OCI-LY7 (cell line): ENCODE measurements at places on chromosomes 4 and X. TPM values are rescaled to one million over a fixed set of nuclear protein-coding genes. Genes with fewer than 3 reads are reported as not detected.
A peak's percentile ranks its signal among the peaks of the same experiment; 100 is the strongest.

DNA sequence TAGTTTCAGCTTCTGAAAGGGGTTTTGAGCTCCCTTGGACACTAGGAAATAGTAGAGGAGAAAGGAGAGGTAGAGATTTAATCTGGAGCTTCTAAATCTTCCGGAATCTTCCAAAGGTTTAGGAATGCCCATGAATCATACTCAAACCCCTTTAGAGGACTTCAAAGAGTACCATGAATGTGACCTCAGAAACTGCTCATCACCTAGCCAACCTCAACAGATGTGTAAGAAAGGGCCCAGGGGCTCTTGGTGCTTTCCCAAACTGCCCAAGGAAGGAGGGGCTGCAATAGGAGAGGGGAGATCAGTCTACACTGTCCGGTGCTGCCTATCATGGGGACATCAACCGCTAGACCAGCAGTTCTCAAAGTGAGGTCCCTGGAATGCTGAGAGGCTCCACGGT is 109.1 kb downstream of the RBM47 start:
- no peak for DNase-seq

- no peak for DNase-seq
Observed at GRCh38 chrX:53882331-53882730, 161.9 kb downstream of the PHF8 start.

Gene SHOX
- total RNA-seq: not detected in 2 replicates

DNA sequence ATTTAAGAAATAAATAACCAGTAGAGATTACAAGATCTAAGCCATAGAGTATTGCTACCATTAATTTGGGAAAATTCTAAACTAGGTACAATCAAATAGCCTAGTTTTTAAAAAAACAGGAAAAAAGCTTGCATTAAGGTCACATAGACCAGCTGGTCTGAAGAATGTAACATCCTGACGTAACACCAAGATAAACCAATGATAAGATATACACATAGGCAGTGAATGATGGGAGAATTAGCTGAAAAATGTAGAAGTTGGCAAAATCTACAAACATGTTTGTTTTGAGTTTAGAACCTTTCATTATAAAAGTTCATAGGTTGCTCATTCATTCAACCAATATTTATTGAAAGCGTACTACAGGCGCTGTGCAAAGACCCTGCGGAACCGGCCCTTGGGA is 120.0 kb downstream of the SH3RF1 start:
- DNase-seq: no peak

Gene ETDA
- not detected in 2 replicates for total RNA-seq

- DNase-seq: no peak
Observed at GRCh38 chr4:41939016-41939626, 3.9 kb downstream of the TMEM33 start.

Gene JAKMIP1
- total RNA-seq: 4.0 and 4.6 TPM in 2 replicates

- no peak for DNase-seq
Observed at GRCh38 chr4:168887809-168888208, 122.2 kb downstream of the CBR4 start.

GRCh38 chrX:96446524-96446923 is 238.1 kb upstream of the DIAPH2 start:
- DNase-seq: no peak

Gene ZAR1
- not detected in 2 replicates for total RNA-seq

DNA sequence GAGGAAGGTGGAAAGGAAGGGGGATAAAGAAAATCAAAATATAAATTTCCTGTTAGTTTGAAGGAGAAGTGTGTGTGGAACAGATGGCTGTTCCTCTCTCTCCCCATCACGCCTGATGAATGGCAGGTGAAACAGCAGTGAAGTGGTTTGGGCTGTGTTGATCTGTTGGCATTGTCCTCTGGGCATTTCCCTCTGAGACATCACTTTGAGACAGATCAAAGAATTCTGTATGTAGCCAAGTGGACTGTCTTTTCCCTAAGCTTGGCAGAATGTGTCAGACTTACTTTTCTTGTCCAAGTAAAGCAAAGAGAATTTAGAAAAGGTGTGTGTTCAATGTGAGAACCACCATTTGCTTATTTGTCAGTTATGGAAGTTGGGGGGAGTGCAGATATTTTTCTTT is 47.5 kb downstream of the SEPTIN11 start:
- no peak for DNase-seq

- DNase-seq: no peak
Observed at GRCh38 chrX:87580862-87581261, 63.3 kb downstream of the KLHL4 start.

Gene SPACA5
- total RNA-seq: not detected in 2 replicates

- no peak for DNase-seq
Observed at GRCh38 chr4:133801883-133802282, 399.7 kb downstream of the PABPC4L start.

Gene VBP1
- total RNA-seq: 58.5 and 63.4 TPM in 2 replicates

DNA sequence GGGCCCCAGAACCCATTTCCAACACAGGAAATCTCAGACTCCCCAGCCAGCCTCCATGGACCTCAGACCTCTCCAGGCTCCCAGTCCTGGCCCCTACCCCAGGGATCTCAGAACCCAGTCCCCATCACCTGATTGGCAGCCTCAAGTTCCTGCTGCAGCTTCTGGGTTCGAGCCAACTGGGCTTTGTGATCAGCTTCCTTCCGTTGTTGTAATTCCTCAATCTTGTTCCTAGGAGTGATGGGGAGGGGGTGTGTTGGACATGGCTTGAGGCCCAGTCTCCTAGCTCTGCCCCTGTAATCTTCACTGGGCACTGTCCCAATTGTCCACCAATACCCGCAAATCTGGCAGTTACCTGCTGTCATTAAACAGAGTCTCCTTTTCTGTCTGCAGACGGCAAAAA is 12.6 kb downstream of the GRIPAP1 start:
- no peak for DNase-seq

GRCh38 chr4:5919571-5919970 is 26.7 kb upstream of the CRMP1 start:
- DNase-seq: no peak

Gene GAGE12E
- not detected in 2 replicates for total RNA-seq

DNA sequence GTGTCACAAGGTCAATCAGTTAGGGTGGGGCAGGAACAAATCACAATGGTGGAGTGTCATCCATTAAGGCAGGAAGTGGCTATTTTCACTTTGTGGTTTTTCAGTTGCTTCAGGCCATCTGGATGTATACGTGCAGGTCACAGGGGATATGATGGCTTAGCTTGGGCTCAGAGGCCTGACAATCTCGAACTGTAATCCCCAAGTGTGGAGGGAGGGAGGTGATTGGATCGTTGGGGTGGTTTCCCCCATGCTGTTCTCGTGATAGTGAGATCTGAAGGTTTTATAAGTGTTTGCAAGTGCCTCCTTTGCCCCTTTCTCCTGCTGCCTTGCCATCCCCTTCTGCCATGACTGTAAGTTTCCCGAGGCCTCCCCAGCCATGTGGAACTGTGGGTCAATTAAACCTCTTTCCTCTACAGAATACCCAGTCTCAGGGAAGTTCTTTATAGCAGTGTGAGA is 36.7 kb upstream of the STS start:
- DNase-seq: peak; percentile 88

Gene MAGEB2
- total RNA-seq: not detected in 2 replicates

DNA sequence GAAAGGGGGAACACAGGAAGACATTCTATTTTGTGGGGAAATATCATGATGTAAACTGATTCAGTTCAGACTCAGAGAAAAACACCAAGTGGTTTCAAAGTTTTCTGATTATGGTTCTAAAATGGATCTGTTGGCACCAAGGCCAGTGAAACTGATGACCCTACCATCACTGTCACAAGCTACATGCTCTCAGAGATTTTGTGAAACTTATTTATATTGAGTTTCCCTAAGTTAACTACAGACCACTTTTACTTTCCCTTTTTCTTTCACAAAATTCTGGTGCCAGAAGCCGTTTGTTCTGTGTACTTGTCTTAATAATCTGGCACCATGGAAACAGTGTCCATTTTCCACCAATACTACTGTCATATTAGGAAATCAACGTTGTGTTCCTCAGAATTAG is 43.4 kb upstream of the CABS1 start:
- no peak for DNase-seq
